ENCODE measurements at places on chromosomes 6 and 20.

- no peak for DNase-seq
These were observed 780 bp downstream of the TFAP2A start for GRCh38 chr6:10413850-10414738.

GRCh38 chr20:14609328-14610221 is 272.2 kb upstream of the FLRT3 start:
- DNase-seq = no peak

- DNase-seq = no peak
These were observed 106.3 kb downstream of the PRKN start for GRCh38 chr6:162621246-162621645.

DNA sequence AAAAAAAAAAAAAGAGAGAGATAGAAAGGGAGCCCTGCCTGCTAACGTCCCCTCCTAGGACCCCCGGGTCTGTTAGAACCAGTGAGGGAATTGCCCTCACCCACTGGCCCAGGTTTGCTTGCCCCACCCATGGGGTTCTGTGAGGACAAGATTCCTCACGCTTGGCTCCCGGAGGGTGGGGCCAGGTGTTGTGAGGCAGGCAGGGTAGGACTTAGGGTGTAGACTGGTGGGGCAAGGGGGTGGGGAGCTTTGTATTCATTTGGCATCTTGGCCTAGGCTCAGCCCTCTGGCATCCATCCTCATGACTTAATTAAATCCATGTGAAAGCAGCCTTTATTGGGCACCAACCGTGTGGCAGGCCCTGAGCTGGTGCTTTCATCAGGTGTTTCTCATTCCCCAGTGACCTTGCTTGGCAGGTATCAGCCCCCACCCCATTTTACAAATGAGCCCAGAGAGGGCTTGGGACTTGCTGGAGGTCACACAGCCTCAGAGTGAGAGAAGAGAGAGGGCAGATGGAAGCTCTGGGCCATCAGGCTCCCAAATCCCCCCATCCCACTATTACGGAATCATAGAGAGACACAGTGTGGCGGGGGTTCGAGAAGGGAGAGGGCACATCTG is 19.0 kb downstream of the RAB44 start:
- no peak for DNase-seq

- no peak for DNase-seq
These were observed 34.5 kb upstream of the FUCA2 start for GRCh38 chr6:143545976-143546547.

GRCh38 chr6:4280707-4281106 is 145.3 kb upstream of the ECI2 start:
- no peak for DNase-seq

GRCh38 chr6:4910037-4910760 is 93.6 kb downstream of the RPP40 start:
- no peak for DNase-seq

GRCh38 chr20:25860531-25861150 is 164.0 kb upstream of the ZNF337 start:
- DNase-seq = no peak

DNA sequence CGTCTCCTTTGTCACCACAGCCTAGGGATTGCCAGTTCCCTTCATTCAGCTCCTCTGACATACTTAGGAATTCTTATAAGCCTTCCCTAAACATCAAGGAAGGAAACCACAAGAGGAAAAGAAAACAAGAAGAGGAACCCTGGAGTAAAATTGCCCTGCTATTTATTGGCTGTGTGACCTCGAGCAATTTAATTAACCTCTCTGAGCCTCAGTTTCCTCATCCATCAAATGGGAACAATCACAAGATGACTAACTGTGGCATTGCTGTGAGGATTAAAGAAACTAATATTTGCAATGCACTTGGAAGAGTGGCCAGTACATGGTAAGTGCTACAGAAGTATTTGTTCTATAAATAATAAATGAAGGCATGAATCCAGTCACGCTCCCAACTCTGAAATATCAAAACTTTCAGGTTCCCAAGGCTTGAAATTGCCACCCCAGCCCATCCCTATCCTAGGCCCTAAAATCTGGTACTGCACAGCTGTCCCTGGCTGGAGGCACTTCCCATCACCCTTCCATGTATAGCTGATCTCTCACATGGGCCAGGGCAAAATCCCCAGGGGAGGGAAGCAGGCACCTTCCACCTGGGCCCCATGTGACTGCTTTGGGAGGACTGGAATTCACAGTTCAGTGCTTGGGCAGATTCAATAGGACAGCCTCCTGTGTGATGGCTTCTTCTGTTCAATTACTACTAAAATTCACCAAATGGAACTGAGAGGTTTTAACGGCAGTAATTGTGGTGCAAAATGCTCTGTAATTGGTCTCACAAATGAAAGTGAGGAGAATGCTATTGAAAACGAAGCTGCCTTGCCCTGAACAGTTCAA is 78.0 kb upstream of the MAFB start:
- DNase-seq = no peak

DNA sequence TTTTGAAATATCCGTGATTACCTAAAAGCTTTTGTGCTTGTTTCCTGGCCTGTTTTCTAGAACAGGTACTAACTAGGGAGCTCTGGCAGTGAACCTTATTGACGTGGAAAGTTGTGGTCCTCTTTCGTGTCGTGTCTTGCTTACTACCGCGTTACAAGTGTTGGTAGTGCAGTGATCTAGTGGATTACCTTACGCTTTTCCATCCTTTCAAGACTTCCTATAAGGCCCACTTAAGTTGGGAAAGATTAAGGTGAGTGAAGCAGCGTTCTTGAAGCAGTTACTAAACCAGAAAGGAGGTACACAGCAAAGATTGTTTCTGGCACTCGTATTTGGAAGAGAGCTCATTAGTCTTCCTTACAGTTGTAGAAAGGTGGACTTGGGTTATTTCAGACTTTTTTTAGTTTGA is 1.9 kb downstream of the PNRC1 start:
- DNase-seq = no peak

DNA sequence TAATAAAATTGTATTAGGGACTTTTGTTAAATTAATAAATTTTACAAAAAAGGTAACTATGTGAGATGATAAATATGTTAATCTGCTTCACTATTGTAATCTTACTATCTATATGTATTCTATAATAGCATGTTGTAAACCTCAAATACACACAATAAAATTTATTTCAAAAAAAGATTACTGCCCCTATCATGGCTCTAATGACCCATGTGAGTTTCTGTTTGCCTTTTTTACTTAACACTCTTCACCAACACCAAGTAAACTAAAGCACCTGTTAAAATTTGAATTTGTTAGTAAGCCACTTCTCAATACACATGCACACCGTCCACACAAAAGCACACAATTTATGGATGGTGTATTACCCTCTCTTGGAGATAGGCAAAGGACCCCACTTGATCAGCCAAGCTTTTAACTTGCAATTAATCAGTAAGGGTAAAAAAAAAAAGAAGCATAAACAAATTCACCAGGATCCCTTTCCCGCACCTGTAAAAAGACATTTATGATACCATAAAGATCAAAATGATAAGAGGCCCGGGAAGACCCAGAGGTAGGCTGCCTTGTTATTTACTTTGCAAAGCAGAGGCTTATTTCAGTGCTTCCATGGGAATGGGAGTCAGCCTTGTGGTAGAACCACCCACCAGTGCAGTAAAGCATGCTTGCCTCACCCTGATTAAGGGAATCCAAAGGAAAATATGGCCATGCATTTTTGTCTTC is 28.6 kb upstream of the PKHD1 start:
- DNase-seq = no peak

- no peak for DNase-seq
These were observed 7.6 kb downstream of the LEMD2 start for GRCh38 chr6:33781131-33781975.

DNA sequence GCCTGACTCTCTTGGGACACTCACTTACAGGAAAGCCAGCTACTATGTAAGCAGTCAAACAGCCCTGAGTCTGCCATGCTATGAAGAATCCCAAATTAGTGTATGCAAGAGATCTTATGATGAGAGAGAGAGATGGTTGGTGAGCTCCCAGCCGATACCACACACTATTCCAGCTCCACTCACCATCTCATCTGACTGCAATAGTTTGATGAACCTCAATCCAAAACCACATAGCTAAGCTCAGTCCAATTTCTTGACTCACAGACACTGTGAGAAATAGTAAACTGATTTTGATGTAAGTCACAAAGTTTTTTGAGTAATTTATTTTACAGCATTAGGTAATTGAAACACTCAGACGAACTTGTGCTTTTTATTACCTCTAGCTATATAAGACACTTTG is 441.4 kb downstream of the COL12A1 start:
- DNase-seq = no peak

DNA sequence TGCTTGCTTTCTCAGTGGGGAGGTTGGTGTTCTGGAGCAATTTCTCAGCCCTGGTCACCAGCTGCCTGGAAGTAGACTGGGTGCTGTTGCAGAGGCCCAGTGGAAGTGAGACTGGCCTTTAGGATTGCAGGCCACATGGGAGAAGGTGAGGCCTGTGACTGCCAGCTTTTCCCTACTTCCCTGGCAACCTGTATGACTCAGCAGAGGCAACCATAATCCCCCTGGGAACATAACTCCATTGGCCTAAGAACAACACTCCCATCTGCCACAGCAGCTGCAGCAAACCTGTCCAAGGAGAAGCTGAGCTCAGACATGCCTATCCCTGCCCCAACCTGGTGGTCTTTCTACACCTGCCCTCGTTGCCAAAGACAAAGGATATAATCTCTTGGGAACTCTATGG is 473.5 kb upstream of the SPTLC3 start:
- no peak for DNase-seq

- no peak for DNase-seq
These were observed 27.3 kb downstream of the C6orf89 start for GRCh38 chr6:36913082-36913481.

DNA sequence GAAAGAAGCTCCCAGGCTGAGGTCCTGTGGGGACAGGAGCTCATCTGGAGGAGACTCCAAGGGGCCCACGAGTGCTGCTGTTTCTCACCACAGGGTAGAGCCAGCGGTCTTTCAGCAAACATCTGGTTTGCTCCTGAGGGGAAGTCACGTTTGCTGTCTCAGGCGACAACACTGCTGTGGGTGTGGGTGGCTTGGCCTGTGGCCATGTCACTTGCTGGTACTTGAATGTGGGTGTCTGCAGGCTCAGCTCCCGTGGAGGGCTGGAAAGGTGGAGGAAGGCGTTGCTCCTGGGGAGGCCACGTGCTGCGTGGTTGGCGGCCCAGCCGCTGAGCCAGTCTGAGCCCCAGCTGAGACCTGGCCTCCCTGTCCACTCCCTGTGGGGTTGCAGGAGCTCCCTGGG is 52.8 kb upstream of the MPC1 start:
- DNase-seq = no peak

GRCh38 chr20:15923030-15923776 is 650.0 kb downstream of the KIF16B start:
- no peak for DNase-seq

GRCh38 chr6:55659304-55659703 is 80.3 kb upstream of the HMGCLL1 start:
- DNase-seq = no peak

DNA sequence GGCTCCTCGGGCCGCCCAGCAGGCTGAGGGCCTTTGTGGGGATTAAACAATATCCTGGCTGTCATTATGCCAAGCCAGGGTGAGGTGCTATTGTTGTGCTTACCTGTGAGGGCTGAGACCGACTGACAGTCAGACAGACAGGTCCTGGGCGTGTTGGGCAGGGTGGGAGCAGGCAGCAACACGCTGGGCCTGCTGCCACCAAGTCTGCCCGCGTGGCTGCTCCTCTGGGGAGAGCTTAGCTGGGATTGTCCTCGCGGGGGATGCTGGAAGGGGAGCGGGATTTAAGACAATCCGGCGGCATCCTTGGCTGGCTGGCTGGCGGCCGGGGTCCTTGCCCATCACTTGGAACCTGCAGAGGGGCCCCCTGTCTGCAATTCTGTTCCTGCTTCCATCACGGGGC is 20.0 kb downstream of the ITPR3 start:
- no peak for DNase-seq

GRCh38 chr6:135165031-135165430 is 16.1 kb upstream of the MYB start:
- DNase-seq = no peak

DNA sequence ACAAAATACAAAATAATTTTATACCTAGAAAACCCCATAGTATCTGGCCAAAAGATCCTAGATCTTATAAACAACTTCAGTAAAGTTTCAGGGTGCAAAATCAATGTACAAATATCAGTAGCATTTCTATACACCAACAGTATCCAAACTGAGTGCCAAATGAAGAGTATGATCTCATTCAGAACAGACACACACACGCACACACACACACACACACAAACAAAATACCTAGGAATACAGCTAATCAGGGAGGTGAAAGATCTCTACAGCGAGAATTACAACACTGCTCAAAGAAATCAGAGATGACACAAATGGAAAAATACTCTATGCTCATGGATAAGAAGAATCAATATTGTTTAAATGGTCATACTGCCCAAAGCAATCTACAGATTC is 49.2 kb downstream of the TOMM6 start:
- no peak for DNase-seq

DNA sequence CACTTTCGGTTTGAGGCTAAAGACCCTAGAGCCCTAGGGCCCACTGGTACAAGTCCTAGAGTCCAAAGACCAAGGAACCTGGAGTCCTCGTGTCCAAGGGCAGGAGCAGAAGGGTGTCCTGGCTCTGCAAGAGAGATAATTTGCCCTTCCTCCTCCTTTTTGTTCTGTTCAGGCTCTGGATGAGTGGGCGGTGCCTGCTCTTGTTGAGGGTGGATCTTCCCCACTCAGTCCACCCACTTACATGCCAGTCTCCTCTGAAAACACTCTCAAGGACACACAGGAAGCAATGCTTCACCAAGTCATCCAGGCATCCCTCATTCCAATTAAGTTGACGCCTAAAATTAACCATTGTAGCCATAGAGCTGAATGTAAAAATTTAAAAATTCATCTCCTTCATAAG is 102.1 kb downstream of the UST start:
- no peak for DNase-seq

DNA sequence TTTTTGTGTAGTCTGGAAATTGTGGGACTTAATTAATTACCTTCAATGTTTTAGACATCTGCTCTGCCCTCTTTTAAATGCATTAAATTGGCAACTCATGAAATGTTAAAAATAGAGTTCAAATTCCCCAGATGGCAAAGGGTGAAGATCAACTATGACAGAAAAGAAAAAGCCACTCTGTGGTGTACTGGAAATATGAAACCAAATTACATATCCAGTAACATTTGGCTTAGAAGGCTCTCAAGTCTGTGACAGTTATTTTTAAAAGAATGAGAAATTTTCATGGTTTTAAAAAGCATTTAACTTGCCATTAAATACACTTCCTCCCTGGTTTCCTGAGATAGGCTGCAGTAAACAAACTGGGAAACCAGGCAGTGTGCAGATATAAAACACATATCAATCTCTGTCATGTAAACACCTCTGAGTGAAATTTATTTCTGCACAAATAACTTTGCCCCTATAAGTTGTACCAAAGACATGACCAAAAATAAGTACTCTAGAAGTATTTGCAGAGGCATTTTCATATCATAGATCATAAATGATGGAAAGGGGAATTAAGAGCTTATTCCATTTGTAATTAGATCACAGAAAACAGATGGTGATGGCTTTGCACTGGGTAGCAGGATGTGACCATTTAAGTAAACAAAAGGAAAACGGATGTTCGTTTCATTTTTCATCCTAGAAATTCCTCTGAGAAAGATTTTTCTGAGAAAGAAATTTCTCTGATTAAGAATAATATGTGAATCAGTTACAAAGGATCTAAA is 360.1 kb downstream of the SAMD5 start:
- no peak for DNase-seq
